ENCODE measurements at places on chromosomes 1 and 21. TPM values are rescaled to one million over a fixed set of nuclear protein-coding genes. Genes with fewer than 3 reads are reported as not detected.

DNA sequence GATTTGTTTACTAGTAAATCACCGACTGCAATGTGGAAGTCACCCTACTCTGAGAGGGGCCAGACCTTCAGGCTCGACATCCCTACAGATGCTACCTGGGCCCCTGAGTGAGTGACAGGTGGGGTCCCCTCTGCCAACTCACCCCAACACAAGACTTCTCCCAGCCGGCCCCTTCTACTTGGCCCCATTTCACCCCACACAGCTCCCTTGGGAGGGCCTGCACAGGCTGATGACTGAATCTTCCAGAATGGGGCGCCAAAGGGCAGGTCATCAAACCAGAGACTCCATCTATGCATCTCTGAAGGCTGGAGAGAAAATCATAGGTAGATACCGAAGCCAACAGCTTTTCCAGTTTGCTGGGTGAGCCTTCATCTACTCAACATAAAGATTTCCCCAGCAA is 9.4 kb upstream of the S100A8 start:
- no peak for DNase-seq

DNA sequence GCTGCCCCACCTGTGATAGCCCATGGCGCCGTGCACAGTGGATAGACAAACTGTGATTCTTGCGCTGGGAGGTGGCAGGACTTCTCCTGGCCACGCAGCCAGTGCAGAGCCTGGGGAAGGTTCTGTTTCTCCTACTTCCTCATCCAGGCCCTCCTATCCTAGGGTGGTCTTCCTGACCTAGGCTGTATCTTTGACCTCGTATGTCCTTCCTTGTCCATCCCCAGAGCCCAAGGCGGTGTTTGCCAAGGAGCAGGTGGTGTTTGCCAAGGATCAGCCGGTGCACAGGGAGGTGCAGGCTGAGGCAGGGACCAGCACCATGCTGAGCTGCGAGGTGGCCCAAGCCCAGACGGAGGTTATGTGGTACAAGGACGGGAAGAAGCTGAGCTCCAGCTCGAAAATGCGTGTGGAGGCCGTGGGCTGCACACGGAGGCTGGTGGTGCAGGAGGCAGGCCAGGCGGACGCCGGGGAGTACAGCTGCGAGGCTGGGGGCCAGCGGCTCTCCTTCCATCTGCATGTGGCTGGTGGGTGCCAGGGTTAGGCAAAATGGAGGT is 63.9 kb downstream of the OBSCN start:
- no peak for DNase-seq

- no peak for DNase-seq
These were observed 28.1 kb downstream of the PTPN14 start for GRCh38 chr1:214523124-214523824.

DNA sequence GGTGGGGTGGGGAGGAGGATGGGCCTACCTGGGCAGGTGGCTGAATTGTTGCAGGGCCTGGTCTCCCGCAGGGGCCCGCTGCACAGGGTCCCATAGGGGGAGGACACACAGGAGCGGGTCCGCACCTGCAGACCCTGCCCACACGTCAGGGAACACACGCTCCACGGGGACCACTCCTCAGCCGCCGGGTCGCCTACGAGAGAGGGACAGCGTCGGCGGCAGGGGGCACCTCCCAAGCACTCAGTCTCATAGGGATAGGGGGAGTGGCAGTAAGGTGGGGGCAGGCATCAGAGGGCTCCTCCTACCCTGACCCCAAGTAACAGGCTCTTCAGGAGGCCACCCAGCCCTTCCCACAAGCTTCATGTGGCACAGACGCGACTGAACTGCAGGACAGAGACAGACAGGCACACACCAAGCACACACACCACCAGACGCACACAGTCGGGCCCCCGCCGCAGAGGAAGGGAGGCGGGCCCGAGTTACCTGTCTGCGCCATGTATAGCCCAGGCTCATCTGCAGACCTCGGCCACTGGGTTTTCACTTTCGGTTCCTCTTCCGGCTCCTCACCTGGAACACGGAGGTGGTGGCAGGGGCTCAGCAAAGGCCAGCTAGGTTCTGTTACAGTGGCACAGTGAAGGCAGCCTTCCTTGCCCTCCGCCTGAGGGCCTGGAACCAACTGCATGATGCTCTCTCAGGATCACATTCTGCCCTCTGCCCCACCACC is 19.8 kb downstream of the ADGRB2 start:
- no peak for DNase-seq

DNA sequence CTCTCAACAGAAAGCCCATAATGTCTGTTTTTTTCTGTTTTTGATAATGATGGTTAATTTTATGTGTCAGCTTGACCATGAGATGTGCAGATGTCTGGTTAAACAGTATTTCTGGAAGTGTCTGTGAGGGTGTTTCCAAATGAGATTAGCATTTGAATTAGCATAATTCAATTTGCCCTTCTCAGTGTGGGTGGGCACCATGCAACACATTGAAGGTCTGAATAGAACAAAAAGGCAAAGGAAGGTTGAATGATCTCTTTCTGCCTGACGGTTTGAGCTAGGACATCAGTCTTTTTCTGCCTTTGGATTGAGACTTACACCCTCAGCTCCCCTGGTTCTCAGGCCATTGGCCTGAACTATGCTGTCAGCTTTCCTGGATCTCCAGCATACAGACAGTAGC is 34.9 kb upstream of the SPATA6 start:
- no peak for DNase-seq

- no peak for DNase-seq
These were observed 46.3 kb upstream of the TARBP1 start for GRCh38 chr1:234525099-234525799.

Gene NLRP3
- 0.58 TPM for total RNA-seq

Gene MEGF6
- 0.26 TPM for total RNA-seq

Data from LHCN-M2 (cell line).